ENCODE measurements at places on chromosomes 5 and 9.

DNA sequence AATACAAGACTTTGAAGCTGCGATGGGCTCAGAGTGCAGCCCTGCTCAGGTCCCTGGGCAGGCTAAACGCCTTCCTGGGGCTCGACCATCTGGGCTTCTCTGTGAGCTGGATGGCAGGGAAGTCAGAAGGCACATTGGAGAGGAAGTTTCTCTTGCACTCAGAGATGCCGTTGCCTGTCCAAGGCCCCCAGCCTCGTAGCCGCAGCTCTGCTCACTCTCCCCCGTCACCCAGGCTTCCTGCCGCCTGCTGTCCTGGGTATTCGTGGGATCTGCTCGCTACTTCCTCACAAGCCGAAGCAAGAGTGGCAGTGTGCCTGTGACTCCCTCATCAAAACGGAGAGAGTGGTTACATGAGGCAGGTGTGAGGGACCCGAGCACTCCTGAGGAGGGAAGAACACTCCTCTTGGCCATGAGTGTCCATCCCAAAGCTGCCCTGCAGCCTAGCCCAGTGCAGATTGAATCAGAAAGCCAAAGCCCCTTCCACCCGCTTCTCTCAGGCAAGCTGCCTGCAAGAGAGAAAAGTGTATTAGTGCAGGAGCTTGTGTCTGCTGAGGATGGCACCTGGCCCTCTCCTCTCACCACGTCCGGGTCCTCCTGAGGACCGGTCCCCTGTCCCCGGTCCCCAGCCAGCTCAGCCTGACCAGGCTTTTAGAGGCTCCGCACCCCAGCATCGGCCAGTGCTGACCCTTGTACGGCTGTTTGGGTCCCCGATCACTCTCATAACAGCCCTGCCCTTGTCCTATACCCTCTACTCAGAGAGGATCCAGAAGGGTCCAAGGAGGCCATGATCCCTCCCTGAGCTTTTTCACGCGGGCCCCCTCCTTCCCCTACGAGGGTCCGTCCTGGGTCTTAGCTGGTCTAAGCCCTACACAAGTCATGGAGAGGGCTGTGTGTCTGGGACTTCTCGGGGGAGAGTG is 7.3 kb downstream of the FCN2 start:
- DNase-seq, result no peak

GRCh38 chr9:114207034-114207810 is 51.9 kb downstream of the COL27A1 start:
- DNase-seq, result no peak

- no peak for DNase-seq
Measured at GRCh38 chr5:177232761-177233160, 70.8 kb downstream of the RAB24 start.

GRCh38 chr5:149439899-149440542 is 60.9 kb upstream of the IL17B start:
- peak; percentile 99 for DNase-seq

- peak; percentile 88 for DNase-seq
Measured at GRCh38 chr5:177133096-177133852, at the start of gene NSD1. NSD1 (plus strand) TSS chr5:177133773; CDS start chr5:177135104, 1,331 bp downstream.

- no peak for DNase-seq
Measured at GRCh38 chr5:81360640-81361039, 33.3 kb downstream of the ACOT12 start.

- DNase-seq, result no peak
Measured at GRCh38 chr5:142313275-142313674, 11.5 kb downstream of the SPRY4 start.

Data from RWPE1 (cell line).